Esophagus squamous epithelium (tissue), 5 donors: ENCODE measurements at places on chromosomes 2 and 18.

- no peak for DNase-seq
These were observed 7.0 kb downstream of the RNPEPL1 start for GRCh38 chr2:240575101-240575965.

- DNase-seq: no peak
These were observed 37.7 kb upstream of the NT5C1B start for GRCh38 chr2:18626958-18627650.

DNA sequence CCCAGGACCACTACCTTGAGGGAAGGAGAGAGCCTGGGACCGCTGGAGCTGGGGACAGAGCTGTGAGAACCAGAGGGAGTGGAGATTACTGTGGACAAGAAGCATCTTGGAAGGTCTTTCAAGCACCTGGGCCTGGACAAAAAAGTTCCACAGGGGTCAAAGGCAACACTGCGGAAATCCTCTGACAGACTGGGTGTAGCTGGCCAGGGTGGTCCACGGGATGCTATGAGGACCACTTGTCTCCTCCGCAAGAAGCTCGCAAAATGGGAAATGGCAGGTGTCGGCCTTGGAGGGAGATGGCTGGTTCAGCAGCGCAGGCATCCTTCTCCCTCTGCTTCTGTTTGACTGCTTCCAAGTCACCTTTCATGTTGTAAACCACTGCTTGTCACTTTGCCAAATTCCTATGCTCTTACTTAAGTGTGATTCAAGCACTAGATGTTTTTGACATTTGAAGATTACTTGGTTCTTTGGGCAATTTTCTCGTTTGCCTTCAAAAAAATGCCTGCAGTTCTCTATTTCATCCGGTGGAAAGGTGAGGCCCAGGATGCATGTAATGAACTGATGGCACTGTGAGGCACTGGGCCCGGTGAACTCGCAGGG, 27.7 kb downstream of the KLHL29 start:
- no peak for DNase-seq

DNA sequence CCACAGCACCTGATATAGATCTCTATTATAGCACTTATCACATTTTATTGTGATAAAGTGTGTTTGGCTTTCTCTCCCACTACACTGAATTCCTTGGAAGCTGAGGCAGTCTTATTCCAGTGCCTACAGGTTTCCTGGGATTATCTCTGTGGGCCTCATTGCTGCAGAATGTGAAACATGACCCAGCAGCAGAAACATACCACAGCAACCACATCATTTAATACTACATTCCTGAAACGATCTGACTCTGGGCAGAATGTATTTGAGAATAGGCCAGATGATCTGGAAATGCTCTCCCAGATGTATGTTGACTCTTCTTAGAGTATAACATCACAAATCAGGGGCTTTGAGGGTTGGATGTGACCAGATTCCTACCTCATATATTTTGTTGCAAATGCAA, 323.5 kb upstream of the TANK start:
- DNase-seq: no peak

GRCh38 chr2:85353876-85354285, 447 bp downstream of the RETSAT start:
- no peak for DNase-seq

- no peak for DNase-seq
These were observed 98.7 kb downstream of the PLEKHA3 start for GRCh38 chr2:178579006-178579405.

DNA sequence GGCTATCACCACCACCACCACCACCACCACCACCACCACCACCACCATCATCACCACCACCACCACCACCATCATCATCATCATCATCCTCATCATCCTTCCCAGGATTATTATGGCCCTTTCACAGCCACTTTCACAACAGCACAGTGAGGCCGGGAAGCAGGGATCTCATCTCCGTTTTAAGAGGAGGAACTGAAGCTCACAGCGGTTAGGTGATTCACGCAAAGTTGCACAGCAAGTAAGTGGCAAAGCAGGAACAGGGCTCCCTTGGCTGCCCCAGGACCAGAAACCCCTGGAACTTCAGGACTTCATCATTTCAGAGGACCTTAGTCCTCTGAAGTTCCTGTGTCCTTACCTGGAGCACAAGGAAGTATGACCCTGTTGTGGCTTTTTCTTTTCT, 26.8 kb downstream of the MRPL35 start:
- no peak for DNase-seq

- no peak for DNase-seq
These were observed 90.3 kb downstream of the ZNF532 start for GRCh38 chr18:58955001-58955400.

DNA sequence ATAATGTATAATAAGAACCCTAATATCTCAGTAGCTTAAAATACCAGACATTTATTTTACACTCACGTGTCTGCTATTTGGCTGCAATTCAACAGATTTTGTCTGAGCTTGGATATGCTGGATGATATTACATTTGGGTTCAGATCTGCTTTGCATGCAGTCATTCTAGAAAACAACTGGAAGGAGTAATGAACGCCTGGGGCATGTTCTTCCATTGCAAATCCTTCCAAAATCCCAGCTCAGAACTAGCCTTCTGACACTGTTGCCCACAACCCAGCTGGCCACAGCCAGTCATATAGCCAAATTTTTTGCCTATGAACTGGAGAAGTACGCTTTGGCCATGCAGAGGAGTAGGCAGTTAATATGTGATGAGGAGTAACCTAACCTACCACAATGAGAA, 597.8 kb upstream of the VRK2 start:
- no peak for DNase-seq

- DNase-seq: no peak
These were observed 721 bp upstream of the EHD3 start for GRCh38 chr2:31233231-31233630.

GRCh38 chr18:5941890-5942289, 46.6 kb upstream of the TMEM200C start:
- no peak for DNase-seq

GRCh38 chr2:9958057-9958456, 6.6 kb downstream of the GRHL1 start:
- DNase-seq: no peak

GRCh38 chr2:68837861-68838341, 33.3 kb downstream of the BMP10 start:
- no peak for DNase-seq

- DNase-seq: no peak
These were observed 322.0 kb downstream of the PRKCE start for GRCh38 chr2:45973426-45973825.

GRCh38 chr18:76335859-76336640, 159.0 kb downstream of the ZNF516 start:
- DNase-seq: no peak

DNA sequence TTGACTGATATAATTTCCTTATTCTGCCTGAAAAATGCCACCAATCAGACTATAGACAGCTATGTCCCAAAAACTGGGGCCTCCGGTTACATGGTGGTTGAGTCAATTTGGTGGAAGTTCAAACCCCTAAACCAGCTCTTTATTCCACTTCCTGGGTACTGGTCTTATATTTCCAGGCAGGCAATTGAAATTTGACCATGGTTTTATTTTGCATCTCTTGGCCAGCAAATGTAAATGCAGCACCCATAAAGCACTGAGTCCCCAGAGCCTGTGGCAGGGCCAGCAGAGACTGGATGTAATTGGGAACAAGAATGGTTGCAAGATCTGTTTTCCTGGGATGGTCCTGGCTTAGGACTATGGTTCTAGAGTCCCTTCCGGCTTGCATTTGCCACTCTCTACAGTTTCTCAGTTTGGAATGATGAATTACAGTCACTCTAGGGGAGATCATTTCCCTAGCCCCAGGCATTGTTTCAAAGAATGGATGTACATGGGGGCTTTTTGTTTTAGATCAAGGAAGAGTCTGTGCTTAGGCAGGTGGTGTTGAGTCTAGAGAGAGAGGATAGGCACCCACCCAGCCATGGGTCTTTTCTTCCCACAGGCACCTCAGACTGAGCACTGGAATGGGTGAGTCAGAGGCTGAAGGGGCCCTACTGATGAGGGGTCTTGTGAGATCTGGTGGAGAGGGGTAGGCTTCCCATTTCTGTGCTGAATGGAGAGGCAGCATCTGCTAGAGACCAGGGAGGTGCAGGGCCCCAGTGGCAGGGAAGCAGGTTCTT, 108.4 kb upstream of the CDC42EP3 start:
- DNase-seq: no peak

DNA sequence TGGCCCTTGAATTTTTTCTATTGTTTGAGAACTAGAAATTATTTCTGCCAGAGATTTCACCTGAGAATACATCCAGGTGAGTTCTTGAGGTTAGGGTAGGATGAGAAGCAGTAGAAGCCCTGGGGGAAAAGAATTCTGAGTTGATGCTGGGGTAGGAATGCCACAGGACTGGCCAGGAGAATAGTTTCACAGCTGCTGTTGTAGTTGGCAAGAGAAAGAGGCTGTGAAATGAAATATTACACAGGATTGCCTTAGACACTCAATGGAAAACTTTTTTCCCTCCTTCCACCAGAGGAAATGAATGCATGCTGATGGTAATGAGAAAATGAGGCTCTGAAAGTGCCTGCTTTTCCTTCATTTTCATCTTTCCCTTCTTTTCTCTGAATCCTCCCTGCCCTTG, 54.6 kb downstream of the PRKCE start:
- DNase-seq: no peak

- no peak for DNase-seq
These were observed 415.7 kb upstream of the MYT1L start for GRCh38 chr2:2746731-2747130.

- no peak for DNase-seq
These were observed 259.7 kb downstream of the RPRM start for GRCh38 chr2:153218851-153219250.

DNA sequence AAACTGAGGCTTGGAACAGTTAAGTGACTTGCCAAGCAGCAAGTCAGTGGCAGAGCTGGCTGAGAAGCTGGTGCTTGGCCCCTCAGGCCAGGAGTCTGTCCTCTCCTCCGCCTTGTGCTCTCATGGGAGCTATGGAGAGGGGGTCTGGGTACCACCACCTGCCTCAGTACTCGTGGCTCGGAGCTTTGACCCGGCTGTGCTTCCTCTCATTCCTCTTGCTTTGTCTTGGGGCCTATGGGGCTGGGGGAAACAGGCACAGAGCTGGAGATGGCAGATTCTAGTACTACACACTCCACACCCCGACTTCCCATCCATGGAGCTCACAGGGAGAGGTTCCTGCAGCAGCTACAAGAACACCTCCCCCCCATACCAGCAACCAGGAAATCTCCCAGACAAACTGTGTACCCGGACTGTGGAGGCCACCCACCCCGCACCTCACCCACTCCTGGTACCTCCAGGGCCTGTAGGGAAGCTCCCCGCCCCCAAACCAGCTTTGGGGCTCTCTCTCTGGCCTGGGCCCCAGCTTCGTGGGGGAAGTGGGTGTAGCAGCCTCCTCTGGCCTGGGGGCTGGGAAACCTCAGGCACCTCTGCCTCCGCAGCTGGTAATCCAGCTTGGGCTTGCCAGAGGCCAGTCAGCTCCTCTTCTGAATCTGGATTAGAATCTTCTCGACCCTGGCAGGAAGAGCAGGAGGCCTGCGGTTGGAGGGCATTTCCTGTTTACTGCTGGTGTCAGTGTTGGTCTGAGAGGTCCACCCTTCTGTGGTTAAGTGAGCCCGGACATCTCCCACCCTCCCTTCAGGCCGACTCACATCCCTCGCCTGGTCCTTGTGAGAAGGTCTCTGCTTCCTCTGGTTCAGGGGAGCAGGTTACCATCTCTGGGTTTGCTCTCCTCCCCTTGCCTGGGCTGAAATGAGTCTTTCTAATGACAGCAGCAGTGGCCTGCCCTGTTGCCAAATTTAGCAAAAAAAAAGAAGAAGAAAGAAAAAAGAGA, 22.3 kb upstream of the RHOB start:
- DNase-seq: peak; percentile 36

- DNase-seq: no peak
These were observed 62.1 kb downstream of the GBX2 start for GRCh38 chr2:236105955-236106607.

DNA sequence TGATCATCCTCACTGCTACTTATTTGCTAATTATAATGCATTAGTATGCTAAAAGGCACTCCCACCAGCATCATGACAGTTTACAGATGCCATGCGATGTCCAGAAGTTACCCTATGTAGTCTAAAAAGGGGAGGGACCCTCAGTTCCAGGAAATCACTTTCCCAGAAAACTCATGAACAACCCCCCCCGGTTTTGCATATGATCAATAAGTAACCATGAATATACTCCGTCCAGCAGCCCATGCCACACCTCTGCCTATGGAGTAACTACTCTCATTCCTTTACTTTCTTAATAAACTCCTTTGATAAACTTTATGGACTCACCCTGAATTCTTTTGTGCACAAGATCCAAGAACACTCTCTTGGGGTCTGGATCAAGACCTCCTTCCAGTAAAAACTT, 86.8 kb downstream of the MALT1 start:
- DNase-seq: no peak

DNA sequence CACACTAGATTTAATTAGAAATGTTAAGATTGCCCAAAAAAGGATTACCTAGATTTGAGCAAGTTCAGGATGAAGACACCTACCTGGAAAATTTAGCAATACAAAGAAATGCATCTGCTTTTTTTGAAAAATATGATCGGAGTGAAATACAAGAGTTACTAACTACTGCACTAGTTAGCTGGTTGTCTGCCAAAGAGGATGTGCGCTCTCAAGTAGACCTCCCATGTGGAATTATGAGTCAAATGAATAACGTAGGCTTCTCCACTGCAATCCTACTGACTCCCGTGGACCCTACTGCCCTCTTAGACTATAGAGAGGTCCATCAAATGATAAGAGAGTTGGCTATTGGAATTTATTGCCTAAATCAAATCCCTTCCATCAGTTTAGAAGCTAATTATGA, 2.0 kb downstream of the ANKAR start:
- DNase-seq: no peak

- no peak for DNase-seq
These were observed 654 bp upstream of the MARCHF7 start for GRCh38 chr2:159711562-159712142.

GRCh38 chr2:201618744-201619662, 24.3 kb downstream of the TMEM237 start:
- no peak for DNase-seq

- DNase-seq: no peak
These were observed 104.6 kb downstream of the ADD2 start for GRCh38 chr2:70663411-70663810.

DNA sequence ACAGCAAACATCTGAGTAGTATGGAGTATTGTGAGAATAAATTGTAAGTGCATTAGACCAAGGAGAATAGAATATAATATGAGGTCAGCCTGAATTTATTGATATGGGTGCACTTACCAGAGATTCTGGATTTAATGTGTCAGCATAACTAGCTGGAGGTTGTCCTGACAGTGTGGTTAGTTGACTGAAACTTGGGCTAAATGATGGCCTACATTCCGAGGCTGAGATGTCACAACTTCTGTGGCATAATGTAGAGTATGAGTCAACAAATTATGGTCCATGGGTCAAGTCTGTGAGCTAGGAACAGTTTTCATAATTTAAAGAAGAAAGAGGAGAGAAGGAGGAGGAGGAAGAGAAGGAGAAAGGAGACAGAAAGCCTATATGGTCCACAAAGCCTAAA, 127.6 kb downstream of the QPCT start:
- no peak for DNase-seq

DNA sequence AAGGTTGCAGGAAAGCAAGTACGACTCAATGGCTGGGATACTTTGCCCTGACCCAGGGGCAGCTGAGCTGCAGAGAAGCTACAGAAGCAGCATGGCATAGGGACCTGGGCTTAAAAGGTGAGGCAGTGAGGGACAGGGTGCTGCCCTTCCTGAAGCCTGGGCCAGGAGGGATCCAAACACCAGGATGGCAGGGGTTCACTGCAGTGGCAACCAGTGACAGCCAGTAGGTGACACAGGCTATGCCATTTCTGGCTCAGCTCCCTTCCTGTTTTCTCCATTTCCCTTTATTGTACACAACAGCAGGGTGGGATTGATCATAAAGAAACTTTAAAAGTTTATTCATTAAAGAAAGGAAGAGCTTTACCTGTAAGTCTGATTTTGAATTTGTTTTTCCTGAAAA, 48.8 kb downstream of the CABYR start:
- no peak for DNase-seq
